ENCODE measurements at places on chromosomes 1 and 21.

DNA sequence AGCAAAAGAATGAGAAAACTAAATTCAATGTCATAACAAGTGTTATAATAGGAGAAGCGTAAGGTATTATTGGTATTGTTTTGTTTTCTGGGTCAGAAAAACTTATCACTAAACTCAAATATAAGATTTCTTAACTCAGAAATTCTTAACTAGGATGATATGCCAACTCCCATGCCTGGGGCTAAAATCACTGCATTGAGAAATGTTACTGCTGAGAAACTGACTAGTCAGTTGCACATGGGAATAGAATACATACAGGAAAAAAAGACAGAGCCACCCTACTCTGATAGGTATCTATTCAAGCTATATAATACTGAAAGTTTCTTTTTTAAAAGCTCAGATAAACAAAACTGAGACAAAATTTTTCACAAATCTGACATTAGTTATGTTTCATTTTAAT lies 56.3 kb downstream of the PRPF38A start:
- DNase-seq, result no peak

DNA sequence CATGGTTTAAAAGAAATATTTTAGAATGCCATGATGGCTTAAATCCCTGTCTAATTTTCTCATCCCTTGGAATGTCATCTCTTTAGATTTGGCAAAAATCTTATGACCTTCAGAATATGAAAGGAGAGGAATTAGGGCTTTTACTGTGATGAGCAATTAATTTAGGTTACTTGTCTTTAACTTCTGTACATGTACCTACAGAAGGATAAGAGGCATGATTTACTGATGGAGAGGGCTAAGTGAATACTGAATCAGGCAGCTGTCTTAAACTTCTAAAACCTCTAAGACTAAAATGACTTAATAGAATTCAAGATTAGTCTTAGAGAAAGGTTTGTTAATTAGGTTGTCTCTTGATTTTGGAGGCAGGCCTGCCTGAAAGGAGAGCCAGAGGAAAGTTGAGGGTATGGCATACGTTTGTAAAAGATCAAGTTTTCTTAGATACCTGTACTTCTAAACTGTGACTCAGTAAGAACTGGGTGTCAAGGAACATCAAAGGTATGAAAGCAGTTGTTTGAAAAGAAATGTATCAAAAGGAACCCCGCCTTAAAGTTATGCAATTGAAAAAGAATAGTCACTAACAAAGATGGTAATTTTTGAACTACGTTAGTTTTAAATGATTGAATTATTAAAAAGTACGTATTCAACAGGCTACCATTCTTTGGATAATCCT lies 12.5 kb downstream of the MACO1 start:
- no peak for DNase-seq

GRCh38 chr21:37176716-37177115 lies 90.4 kb downstream of the VPS26C start:
- DNase-seq, result peak; percentile 32

- peak; percentile 34 for DNase-seq
Measured at GRCh38 chr1:41540886-41541591, 56.6 kb upstream of the EDN2 start.

- no peak for DNase-seq
Measured at GRCh38 chr1:205580923-205581180, 51.0 kb downstream of the ELK4 start.

DNA sequence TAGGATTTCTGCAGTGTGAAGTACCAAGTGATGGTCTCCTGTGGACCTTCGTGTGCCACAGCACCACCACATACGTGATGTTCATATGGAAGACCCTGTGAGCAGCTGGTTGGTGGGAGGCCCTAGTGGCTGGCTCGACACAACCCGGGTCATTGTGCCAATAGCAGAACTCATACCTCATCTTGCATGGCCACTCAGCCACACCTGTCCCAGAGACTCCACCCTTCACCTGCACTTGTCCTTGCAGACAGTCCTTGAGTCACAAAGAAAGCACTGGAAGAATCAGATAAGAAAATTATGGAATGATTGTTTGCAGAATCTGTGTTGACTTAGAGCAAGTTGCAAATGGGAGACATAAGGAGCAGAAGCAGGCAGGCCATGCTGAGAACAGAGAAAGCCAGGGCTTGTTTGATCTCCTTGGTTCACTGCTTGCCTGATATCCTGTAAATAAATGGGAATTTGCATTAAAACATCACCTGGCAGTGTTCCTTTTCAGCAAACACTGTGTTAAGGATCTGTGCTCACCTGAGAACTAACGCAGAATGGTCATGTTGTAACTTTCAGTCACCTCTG lies 307.7 kb downstream of the SIPA1L2 start:
- DNase-seq, result no peak

- DNase-seq, result peak; percentile 92
Measured at GRCh38 chr1:65812065-65812464, 19.4 kb downstream of the PDE4B start.

DNA sequence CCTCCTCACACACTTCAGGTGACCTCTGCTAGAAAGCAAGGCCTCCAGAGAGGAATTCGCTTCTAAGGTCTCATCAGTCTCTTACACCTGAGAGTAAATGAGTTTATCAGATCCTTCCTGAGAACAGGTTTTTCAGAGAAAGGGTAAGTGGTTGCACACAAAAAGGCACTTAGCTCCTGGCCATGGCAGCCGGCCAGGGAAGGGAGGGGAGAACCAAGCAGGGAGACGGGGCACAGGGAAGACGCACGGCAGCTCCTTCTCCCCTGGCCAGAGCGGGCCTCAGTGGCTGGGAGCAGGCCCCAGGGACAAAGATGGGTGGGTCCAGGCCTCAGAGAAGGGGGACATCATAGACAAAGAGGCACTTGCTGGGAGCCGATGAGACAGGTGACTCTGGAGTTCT lies 3.6 kb upstream of the TNNT2 start:
- no peak for DNase-seq

DNA sequence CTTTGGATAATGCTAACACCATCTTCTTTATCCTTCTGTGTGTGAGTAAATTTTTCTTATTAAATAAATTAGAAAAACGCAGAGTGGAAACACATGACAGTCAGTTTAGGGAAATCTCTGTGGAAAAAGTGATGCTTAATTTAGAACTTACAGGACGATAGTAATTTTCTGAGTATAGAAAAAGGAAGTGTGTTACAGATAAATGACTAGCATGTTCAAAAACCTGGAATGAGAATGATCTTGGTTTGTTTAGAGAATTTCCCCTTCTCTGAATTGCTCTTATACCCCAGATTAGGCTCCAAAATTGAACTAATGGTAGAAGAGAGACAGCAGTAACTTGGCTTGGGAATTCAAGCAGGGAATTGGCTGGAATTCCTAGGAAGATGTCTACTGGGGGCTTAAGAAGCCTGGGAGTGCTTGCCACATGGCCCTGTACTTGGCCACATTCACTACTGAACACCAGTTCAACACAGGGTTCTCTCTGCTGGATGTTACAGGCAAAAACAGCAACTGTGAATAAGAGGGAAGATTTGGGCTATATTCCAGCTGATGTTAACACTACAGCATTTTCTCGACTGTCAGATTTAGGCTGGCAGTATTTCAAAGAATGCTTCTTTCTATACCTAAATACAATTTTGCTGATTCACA lies 1004.2 kb downstream of the TTLL7 start:
- DNase-seq, result no peak

- no peak for DNase-seq
Measured at GRCh38 chr21:20026543-20026942, 971.7 kb upstream of the NCAM2 start.

DNA sequence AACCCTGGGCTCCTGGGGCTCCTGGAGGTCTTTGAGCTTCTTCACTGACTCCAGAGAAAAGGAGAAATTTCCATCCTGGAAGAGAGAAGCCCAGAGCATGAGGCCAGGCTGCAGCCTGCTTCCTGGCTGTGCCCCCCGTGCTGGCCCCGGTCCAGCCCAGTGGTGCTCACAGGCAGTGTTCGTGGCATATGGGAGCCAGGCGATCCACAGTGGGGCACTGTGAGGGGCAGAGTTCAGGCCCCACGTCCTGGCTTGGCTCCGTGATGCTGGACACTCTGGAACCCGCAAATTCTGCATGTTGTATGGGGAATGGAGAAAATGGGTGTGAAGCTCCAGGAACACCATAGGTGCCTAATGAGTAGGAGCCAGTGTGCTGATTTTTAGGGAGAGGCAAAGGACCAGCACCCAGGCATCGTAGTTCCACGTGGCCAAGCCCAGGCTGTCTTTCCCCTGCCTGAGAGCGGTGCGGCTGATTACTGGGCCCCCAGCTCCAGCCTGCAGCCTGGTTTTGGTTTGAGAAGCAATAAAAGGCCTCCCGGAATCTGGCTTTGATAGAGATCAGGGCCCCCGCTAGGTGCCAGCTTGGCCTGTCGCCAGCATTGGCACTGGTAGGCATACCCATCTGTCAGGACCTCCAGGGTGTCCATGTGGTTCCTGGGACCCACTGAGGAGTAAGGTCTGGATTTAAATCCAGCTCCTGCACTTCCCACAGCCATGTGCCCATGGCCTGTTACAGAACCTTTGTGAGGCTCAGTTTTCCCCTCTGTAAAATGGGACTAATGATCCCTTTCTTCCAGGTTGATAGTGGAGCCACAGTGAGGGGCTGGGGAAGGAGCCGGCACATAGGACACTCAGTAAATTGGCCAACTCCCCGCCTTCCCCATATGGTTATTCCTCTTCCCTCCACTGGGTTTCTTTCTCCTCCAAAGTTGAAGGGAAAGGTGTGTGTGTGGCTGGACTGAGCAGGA lies 725 bp downstream of the GUCA2A start:
- DNase-seq, result no peak

GRCh38 chr1:92211166-92211565 lies 6.5 kb upstream of the C1orf146 start:
- peak; percentile 10 for DNase-seq

DNA sequence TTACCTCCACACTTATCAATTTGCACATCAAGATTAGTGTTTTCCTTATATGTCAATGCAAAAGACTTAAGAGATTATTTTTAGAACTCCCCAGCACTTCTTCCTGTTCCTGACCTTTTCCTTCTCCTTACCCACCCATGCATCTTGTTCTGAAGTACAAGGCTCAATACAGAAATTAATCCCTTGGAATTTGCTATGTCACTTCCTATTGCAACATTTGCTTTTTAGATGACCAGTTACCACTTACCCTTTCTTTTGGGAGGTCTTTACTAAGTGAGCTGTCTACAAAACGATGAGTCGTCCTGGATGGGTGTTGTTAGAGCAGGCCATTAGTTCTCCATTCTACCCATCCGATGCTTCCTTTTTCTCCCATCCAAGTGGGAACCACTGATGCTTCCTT lies 221.2 kb downstream of the FMN2 start:
- DNase-seq, result peak; percentile 3

- no peak for DNase-seq
Measured at GRCh38 chr1:233082778-233083550, 132.6 kb downstream of the NTPCR start.

- DNase-seq, result no peak
Measured at GRCh38 chr1:39877980-39878956, 5.0 kb downstream of the TRIT1 start.

DNA sequence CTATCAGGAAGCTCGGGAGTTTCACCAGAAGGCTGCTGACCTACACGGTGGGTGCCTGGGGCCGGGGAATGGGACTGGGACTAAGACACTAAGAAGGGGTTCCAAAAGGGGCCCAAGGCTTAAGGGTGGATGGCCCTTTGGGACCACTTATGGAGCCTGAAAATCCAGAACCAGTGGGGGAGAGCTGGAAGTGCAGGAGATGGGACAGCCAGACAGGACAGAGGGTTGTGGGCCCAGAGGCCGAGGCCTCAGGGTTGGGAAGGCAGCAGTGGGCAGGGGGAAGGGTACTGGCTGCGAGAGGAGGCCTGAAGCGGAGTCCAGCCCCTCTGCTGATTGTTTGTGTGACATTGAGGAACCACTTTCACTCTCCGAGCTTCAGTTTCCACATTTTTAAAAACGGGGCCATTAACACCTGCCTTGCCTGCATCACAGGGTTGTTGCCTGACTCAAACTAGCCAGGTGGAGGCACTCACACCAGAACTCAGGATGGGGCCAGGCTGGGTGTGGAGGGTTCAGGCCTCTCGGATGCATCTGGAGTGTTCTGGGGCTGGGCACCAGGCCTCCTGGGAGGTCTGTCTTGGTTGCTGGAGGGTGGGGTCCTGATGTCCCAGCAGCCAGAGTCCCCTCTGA lies 3.0 kb downstream of the TTC24 start:
- no peak for DNase-seq

DNA sequence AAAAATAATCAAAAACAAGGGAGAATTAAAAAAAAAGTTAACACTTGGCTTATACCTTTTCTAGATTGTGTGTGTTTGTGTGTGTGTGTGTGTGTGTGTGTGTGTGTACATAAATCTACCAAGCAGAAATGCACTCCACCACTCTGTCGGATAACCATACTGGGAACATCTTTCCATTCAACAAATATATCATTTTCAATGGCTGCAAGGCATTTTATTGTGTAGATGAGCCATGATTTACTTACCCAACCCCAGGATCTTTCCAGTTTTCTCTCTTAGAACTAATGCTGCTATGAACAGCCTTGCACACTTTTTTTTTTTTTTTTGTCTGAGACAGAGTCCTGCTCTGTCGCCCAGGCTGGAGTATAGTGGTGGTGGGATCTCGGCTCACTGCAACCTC lies 25.8 kb downstream of the LRRC38 start:
- no peak for DNase-seq

DNA sequence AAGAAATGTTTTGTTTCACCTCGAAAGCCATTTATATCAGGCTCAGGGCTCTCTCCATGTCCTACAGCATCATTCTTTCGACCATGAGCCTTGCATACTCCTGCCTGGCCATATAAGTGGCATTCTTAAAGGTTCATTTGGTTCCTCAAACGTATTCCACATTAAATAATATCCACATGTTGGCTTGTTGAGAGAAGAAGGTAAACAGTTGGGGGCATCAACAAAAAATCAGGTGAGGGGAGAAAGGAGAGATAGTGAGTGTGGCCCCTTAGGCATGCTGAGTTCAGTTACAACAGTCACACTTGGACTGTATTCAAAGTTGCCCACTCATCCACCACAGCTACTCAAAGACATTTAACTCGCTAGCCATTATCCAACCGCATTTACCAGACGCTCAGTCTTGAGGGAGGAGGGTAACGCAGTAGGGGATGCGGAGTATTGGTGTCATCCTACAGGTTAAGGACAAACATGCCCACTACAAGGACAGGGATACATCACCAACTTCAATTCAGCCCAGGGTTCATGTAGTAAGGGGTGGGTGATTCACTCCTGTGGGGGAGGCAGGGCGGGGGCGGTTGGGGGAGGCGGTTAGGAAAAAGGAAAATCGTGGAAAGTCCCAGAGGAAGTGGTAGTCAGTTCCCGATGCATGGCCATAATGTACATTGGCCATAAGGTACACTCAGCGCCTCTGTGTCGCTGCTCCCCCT lies 1.4 kb downstream of the ZNF697 start:
- DNase-seq, result peak; percentile 90

DNA sequence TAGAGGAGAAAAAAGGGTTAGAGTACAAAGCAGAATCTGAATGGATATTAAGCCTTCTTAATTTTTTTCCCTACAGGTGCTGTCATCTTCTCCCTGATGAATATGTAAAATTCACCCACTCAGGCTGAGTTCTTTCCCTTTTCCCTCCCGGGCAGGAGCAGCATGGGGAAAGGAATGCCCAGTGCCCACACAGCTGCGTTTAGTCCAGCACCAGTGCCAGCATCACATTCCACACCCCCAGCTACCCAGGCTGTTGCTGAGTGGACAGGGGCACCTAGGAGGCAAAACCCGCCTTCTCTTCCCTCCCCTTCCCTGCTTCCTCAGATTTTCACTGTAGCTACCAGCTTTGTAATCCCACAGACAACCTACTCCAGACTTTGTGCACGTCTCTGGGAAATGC lies 3.4 kb upstream of the CADM3 start:
- DNase-seq, result no peak

Data from RKO (cell line).